Progenitor cell of endocrine pancreas (in vitro differentiated cells): ENCODE measurements at places on chromosomes 4 and X. TPM values are rescaled to one million over a fixed set of nuclear protein-coding genes. Genes with fewer than 3 reads are reported as not detected.

GRCh38 chrX:44447214-44447613 is 95.4 kb downstream of the FUNDC1 start:
- H3K27ac ChIP-seq: no peak overlapping the region
- no peak for DNase-seq
- no peaks in the 10 kb centered on the region for H3K4me1 ChIP-seq

DNA sequence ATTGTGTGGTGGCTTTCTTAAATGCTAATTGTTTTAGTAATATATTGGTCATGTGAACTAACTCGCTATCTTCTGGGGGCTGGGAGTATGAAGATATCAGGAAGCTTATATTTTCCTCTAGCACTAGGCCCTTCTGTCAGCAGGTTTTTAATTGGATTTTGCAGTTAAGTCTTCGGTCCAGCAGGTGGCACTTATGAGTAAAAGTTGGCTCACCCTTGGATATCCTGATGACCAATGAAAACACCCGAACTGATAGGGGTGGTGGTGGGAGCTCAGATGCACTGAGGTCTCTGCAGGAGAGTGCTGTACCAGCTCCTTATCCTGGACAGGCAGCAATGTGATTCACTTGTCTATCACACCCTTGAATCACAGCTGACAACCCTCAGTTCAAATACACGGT is 1365.8 kb upstream of the DIAPH2 start:
- DNase-seq: no peak
- H3K4me3 ChIP-seq: no peak overlapping the region
- no peak overlapping the region for H3K27ac ChIP-seq

DNA sequence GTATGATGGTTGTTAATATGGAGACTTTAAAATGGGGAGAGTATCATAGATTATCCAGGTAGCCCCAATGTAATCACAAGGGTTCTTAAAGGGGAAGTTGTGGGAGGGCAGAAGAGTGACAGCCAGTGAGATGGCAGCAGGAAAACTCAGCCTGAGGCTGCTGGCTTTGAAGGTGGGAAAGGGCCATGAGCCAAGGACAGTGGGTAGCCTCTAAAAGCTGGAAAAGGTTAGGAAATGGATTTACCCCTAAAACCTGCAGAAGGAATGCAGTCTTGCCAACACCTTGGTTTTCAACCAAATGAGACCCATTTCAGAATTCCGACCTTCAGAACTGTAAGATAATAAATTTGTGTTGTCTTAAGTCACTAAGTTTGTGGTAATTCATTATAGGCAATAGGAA is 68.8 kb upstream of the BLTP1 start:
- no peak for DNase-seq
- H3K27me3 ChIP-seq: no peaks in the 10 kb centered on the region
- no peak overlapping the region for H3K27ac ChIP-seq
- H3K4me1 ChIP-seq: no peaks in the 10 kb centered on the region
- H3K4me3 ChIP-seq: no peak overlapping the region
- no peaks in the 10 kb centered on the region for H3K36me3 ChIP-seq

DNA sequence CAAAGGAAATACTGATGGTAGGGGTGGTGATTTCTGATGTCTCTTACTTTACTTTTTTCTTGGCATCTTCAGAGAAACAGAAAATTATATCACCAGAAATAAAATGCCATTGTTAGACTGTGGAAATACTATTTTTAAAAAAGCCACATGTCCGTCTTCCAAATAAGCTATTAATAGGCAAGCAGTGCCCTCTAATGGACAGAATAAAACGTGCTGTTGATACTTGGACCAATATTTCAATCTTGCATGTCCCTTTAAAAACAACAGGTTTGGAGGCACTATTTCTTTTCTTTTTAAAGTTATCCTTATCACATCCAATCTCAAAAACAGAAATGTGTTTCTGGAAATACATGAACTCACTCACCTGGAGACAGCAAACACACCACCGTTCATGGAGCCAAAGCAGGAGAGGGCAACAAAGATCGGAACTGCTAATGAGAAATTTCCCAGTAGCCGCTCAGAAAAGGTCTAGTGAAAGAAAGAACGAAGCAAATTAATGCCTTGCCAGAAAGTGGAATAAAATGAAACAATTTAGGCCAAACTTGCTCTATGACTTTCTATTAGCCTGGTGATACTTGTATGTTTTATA is 59.2 kb downstream of the SLC7A11 start:
- H3K36me3 ChIP-seq: peaks cover 3% of the 10 kb centered on the region
- no peak for DNase-seq
- H3K4me1 ChIP-seq: peaks cover 11% of the 10 kb centered on the region

Gene SLC10A4
- 2.5 and 2.7 TPM in 2 replicates for total RNA-seq
